Omental fat pad (tissue), 4 donors: ENCODE measurements at places on chromosomes 2 and 18. TPM values are rescaled to one million over a fixed set of nuclear protein-coding genes. Genes with fewer than 3 reads are reported as not detected.

The EPB41L3 gene
- total RNA-seq: 163 TPM

The MYOM1 gene
- total RNA-seq: 3.1 TPM

- DNase-seq: no peak
These were observed 20.1 kb upstream of the SELENOI start for GRCh38 chr2:26325851-26326250.

- DNase-seq: no peak
These were observed 231.6 kb upstream of the SMAD2 start for GRCh38 chr18:48161911-48162698.

The SLC30A3 gene
- not detected for total RNA-seq

DNA sequence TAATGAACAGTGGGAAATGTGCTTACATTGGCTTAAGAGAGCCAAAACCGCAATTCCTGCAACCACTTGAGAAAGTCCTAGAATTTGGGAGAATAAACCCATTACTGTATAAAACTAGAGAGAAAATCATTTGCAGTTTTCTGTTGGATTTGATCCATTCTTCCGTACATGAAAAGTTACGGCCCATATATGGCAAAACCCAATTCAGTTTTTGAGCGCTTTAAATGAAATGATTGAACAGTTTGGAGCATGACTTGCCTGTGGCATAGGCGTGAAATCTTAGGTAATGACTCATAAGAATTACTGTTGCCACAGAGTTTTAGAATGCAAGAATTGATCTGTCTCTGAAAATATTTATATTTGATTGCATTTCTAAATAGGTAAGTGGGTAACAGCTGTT lies 52.0 kb downstream of the PHLPP1 start:
- DNase-seq: no peak
